ENCODE measurements at places on chromosomes 7 and 10.

- no peak for DNase-seq
Measured at GRCh38 chr10:33635967-33636515, 301.6 kb upstream of the NRP1 start.

DNA sequence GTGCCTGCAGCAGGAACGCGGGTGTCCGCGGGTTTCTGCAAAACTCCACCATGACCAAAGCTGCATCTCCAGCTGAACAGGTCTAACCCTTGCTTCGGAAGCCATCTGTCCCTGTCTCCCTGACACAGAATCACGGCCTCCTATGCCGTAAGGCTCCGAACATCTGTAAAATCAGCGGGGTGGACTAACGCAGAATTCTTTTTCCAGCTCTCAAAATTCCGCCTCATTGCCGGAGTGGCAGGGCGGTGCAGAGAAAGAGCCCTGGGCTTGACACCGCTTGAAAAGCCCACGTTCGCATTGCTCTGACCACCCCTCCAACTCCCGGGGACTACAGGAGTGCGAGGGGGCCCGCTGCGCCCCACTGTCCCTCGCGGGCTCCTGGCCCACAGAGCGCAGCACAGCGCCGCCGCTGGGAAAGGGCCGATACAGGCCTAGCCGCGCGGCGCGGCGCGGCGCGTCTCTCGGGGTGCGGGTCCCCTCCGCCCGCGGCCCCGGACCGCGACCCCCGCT is 409 bp downstream of the DNMBP start:
- no peak for DNase-seq

GRCh38 chr10:30662814-30663213 is 33.3 kb upstream of the LYZL2 start:
- no peak for DNase-seq

- peak; percentile 15 for DNase-seq
Measured at GRCh38 chr10:80356563-80356988, at the start of the genes DYDC1 and DYDC2. Gene DYDC1, minus strand, starts transcription at chr10:80356755. Its CDS starts 4,154 bp downstream, at chr10:80352601. Gene DYDC2, plus strand, starts transcription at chr10:80356781. Its CDS starts 5,663 bp downstream, at chr10:80362444.

DNA sequence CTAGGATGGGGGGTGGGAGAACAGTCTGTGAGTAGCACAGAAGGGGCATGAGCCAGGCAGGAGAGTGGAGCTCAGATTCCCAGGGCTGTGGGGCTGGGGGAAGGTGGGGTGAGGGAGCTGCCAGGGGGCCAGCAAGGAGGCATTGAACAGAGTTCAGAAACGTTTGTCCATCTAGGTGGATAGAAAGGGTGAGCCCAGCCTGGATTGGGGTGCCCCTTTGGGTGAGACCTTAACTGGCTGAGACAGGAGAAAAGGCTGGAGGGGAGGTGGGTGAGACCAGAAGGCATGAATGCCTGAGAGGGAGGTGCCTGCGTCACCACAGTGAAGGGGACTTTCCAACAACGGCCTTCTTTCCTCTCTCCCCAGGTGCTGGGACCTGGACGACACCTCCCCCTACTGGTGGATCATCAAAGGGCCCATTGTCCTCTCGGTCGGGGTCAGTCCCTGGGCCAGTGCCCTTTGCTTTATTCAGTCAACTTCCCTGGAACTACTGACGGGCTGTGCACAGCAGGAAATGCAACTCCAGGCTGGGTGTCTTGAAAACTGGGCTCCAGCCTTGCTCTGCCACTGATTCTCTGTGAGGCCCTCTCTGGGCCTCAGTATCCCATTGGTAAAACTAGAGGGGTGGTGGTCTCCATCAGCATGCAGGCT is 11.0 kb downstream of the GHRHR start:
- peak; percentile 8 for DNase-seq
